ENCODE measurements at places on chromosomes 7 and 10. TPM values are rescaled to one million over a fixed set of nuclear protein-coding genes. Genes with fewer than 3 reads are reported as not detected.

FAM241B gene
- 5.7 TPM for total RNA-seq

HMX2 gene
- total RNA-seq = not detected

SFRP5 gene
- total RNA-seq = 3.2 TPM

FAM131B gene
- total RNA-seq = 0.19 TPM

SCART1 gene
- total RNA-seq = 1.0 TPM

DYNC1I1 gene
- total RNA-seq = 24.3 TPM

ACSM6 gene
- 0.30 TPM for total RNA-seq

DNA sequence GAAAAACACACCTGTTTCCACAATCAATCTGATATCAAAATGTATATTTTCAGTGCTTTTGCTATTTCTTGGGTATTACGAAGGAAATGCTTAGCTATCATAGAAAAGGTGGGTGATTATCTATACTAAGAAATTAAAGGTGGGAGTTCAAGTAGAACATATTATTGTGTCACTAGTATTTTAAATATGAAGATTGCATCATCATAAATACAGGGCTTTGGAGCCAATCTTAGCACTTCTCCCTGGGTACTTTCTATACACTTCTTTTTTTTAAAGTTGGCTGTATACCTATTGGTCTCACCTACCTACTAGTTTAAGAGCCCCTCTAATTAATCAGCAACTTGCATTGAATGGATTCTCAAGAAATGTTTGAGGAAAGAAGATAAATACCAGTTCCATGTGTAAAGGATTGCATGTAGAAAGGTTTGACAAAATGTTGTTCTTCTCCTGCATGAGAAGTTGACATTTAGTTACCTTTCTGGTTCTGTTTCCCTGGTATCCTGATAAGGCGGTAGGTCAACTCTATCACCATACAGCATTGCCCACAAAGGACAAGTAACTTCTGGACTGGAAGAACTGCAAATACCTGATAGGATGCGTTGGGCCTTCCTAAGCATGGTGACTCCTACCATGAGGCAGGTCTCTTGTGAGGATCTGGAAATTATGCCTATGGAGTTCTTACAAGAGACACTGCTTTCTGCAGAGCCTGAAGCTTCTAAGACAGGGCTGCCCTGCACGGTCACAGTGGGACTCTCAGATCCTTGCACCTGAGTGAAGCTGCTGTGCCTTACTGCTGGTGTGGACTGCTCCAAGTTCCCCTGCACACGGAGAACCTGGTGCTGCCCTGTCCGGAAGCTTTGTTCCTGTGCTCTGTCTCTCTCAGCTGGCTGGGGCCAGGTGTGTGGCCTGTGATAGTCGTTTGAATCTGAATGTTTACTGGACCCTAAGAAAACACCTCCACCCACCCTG lies 32.1 kb upstream of the PDSS1 start:
- DNase-seq = no peak

- no peak for DNase-seq
Observed at GRCh38 chr7:27994639-27995038, 186.0 kb downstream of the JAZF1 start.

GRCh38 chr7:2566348-2566889 lies 7.6 kb downstream of the IQCE start:
- no peak for DNase-seq

- DNase-seq = no peak
Observed at GRCh38 chr10:126549344-126549743, 121.1 kb downstream of the C10orf90 start.

GRCh38 chr7:149828357-149829309 lies 9.5 kb upstream of the ZNF862 start:
- DNase-seq = no peak

DNA sequence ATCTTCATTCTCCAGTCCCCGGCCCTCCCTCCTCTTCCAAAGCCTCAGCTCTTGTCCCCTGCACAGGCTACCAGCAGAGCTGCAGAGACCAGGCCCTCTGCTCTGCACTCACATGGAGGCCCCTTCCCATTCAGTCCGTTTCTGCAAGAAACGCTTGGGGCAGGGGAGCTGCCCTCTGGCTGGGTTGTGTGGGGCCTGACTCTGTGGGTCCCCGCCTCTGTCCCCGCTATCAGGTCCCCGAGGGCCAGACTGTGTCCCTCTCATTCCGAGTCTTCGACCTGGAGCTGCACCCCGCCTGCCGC lies 1.5 kb downstream of the PCOLCE start:
- DNase-seq = no peak

DNA sequence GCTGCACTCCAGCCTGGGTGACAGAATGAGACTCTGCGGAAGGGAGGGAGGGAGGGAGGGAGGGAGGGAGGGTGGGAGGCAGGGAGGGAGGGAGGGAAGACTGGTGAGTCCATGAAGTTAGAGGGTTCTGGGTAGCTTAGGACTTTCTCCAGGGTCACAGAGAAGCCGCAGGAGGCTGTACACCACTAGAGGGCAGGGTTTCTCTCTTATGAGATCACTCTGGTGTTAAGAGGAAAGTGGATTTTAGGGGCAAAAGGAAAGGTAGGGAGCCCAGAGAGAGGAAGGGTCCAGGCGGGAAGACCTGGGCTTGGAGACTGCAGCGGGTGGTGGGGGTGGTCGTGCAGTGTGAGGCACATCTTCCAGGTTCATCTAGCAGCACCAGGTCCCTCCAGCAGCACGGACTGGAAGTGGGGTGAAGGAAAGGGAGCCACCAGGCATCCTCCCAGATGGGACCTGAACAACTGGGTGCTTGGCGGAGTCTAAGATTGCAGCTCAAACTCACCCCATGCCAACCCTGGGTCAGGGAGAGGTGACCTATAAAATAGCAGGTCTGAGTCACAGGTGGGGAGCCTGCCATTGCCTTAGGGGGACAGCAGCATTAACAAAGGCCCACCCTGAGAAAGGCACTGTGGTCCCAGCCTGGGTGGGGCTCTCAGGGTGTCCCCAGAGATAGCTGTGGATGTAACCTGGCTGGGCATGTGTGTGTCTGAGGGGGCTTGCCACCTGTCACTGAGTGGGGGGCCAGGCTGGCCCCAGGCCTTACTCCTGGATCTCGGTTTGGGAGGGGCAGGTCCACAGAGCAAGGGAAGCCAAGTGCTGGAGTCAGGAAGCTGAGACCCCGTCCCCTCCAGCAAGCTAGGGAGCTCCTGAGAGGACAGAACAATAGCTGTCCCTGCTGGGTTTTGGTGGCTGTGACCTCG lies 48.5 kb upstream of the SLC29A3 start:
- no peak for DNase-seq

DNA sequence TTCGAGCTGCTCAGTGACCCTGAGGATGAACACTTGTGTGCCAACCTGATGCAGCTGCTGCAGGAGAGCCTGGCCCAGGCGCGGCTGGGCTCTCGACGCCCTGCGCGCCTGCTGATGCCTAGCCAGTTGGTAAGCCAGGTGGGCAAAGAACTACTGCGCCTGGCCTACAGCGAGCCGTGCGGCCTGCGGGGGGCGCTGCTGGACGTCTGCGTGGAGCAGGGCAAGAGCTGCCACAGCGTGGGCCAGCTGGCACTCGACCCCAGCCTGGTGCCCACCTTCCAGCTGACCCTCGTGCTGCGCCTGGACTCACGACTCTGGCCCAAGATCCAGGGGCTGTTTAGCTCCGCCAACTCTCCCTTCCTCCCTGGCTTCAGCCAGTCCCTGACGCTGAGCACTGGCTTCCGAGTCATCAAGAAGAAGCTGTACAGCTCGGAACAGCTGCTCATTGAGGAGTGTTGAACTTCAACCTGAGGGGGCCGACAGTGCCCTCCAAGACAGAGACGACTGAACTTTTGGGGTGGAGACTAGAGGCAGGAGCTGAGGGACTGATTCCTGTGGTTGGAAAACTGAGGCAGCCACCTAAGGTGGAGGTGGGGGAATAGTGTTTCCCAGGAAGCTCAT lies 1.1 kb downstream of the DDIT4 start:
- peak; percentile 84 for DNase-seq

GRCh38 chr10:19815731-19816410 lies 361 bp upstream of the PLXDC2 start:
- peak; percentile 87 for DNase-seq

- DNase-seq = no peak
Observed at GRCh38 chr10:85919491-85920021, 447.0 kb downstream of the GRID1 start.

DNA sequence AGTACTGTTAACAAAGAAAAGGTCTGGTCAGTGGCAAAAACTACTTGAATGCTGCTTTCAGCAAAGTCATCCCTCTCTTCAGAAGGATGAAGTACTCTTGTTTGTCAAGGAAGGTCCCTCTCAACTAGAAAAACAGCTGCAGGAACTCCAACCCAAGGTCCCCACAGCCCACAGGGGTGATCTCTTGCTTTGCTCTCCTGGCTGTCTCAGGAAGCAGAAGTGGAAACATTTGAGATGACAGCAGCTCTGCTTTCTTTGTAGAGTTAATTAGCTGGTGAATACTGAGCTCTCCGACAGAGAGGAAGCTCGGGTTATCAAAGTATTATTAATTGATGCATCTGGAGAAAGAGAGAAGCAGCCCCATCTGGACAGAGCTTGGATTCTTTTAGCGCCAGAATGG lies 25.4 kb upstream of the LRGUK start:
- DNase-seq = no peak

DNA sequence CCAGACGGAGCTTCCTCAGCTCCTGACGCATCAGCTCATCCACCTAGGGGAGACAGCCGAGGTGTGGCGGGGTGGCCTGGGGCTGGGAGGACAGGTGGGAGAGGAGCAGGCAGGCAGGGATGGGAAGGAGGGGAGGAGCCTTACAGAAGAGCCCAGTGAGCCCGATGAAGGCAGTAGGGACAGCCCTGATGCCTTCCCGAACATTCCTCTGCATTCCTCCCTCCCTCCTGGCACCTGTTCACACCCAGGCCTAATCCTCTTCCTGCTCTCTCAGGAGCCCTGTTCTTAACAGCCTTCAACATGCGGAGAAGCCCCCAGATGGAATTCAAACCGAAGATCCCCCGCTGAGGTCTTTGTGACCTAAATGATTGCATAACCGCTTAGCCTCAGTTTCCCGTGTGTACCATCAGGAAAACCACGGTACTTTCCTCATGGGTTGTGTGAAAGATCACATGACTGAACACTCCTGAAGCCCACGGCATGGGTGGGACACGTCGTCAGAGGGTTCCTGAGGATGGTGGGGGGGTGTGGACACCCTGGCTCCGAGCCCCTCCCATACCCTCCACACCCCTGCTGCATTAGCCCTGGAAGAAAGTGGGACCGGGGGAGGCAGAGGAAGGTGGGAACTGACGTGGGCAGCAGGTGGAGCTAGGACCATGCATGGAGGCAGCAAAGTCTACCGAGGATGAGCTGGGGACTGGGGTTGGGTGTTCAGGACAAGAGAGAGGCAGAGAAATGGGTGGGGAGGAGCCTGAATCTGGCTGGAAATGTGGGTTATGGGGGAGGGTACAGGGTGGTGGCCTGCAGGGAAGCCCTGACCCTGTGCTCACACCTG lies 8.8 kb upstream of the ASB10 start:
- DNase-seq = no peak

Data from cardiac septum (tissue), 1 donor.